ENCODE measurements at places on chromosomes 3 and 15.
A peak's percentile ranks its signal among the peaks of the same experiment; 100 is the strongest.

DNA sequence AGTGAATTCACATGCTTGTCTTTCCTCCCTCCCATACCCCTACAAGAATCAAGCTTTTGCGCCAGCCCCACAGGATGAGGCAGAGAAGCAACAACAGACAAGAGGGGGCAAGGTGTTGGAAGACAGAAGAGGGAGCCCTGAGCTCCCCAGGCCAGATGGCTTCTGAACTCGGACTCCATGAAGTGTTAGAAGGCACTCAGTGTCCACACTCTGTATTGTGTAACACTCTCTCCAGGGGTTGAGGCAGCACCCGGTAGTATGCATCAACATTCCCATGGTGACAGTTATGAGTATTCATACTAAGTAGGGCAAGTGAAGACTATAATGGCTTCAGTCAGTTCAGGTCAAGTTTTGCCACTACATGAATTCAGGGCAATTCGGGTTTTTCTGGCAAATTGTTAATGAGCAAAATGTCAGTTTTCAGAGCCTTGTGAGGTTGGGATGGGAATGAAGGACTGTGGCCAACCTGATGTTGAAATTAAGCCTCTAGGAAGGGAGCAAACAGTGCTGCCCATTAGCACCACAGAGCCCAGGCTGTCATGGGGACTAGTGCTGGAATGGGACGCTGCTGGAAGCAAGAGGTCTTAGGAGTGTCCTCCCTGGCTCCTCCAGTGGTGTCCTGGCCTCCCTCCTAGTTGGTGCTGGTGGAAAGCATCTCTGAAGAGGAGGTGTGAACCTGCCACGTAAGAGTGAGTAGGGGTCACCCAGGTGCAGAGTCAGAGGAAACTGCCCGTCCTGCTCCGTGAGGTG lies 79.4 kb downstream of the KLF15 start:
- H3K4me3 ChIP-seq = no peak overlapping the region
- H3K4me1 ChIP-seq = no peaks in the 10 kb centered on the region
- no peaks in the 10 kb centered on the region for H3K27me3 ChIP-seq
- no peaks in the 10 kb centered on the region for H3K36me3 ChIP-seq

DNA sequence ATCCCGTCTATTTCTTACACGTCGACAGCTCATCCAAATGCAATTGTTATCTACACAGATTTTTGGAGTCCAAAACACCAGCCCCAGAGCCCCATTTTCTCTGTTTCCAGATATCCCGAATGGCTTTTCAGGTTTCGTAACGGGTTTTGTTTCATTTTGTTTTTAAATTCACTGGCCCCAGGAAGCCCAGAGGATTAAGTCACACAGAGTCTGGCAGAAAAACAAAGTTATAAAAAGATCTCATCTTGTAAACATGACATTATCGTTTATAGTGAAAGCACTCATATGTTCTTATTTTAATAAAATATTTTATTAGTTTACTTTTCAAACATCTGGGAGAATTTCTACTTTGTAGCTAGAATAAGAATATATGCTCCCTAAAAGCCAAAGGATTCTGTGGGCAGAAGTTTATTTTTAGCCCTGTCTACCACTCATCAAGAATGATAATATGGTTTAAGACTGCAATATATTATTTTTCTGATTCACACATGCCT lies 149.3 kb upstream of the SLC2A2 start:
- no peaks in the 10 kb centered on the region for H3K36me3 ChIP-seq
- H3K27ac ChIP-seq = peak overlapping the region; percentile 64
- H3K4me3 ChIP-seq = no peak overlapping the region
- no peak for DNase-seq
- H3K27me3 ChIP-seq = no peaks in the 10 kb centered on the region
- H3K4me1 ChIP-seq = peaks cover 5% of the 10 kb centered on the region

DNA sequence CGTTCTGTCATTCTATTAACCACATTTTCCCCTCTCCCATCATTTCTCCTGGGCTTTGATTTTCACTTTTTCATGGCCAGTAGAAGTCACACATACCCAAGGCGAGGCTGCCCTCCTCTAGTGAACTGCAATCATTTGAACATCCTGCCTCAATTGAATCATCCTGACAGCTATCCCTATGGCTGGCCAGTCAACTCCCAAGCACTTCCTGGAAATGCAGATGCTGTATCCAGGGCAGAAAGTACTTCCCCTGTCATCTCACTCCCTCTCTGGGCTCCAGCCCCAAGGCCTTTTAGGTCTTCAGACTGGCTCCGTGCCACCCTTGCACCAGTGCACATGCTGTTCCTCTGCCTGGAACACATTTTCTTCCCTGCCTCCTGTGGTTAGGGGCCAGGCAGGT lies 738.3 kb upstream of the CFAP20DC start:
- H3K4me3 ChIP-seq = no peak overlapping the region
- H3K36me3 ChIP-seq = no peaks in the 10 kb centered on the region
- H3K4me1 ChIP-seq = no peaks in the 10 kb centered on the region
- no peak overlapping the region for H3K27ac ChIP-seq
- no peak for DNase-seq
- no peaks in the 10 kb centered on the region for H3K27me3 ChIP-seq

GRCh38 chr15:101108461-101108775 lies 143.4 kb downstream of the CHSY1 start:
- no peak for DNase-seq
- H3K4me3 ChIP-seq = no peak overlapping the region
- no peaks in the 10 kb centered on the region for H3K36me3 ChIP-seq
- no peak overlapping the region for H3K27ac ChIP-seq

DNA sequence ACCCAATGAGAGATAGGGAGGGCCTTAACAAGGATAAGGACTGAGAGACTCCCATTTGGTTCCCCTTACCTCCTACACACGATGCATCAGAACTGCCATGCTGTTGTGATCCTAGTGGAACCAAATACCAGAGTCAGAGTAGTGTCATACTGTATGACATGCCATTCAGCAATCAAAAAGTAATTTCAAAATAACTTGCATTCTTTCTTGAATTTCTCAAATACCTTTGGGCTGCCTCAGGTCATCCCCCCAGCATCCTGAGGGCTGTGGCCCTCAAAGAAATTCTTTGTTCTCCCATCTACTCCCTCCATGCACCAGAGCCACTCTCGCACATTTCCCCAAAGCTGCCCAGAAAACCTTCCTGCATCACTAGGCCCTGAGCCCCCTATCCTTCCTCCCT lies 68.9 kb upstream of the PPP2R3A start:
- no peaks in the 10 kb centered on the region for H3K27me3 ChIP-seq
- no peak overlapping the region for H3K27ac ChIP-seq
- no peak for DNase-seq
- no peak overlapping the region for H3K4me3 ChIP-seq
- H3K4me1 ChIP-seq = no peaks in the 10 kb centered on the region
- H3K36me3 ChIP-seq = no peaks in the 10 kb centered on the region
